ENCODE measurements at places on chromosomes 16 and 17.

GRCh38 chr16:70493802-70494201 is 29.6 kb downstream of the COG4 start:
- DNase-seq: no peak

DNA sequence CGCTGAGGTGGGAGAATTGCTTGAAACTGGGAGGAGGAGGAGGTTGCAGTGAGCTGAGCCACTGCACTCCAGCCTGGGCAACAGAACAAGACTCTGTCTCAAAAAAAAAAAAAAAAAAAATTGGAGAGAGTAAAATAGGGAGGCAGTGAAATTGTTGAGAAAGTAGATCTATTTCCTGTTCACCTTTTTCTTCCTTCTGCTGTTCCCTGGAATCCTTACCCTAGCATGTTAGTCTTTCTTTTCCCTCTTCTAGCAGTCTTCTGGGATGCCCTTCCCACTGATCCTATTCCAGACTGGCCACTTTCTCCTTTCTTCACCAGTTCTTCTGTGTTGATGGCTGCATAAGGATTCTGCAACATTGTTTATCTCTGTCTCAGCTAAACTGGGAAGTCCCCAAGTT is 3.1 kb downstream of the NME2 start:
- DNase-seq: no peak

GRCh38 chr17:15930426-15930825 is 14.5 kb upstream of the ADORA2B start:
- no peak for DNase-seq

- no peak for DNase-seq
Observed at GRCh38 chr16:49094471-49094870, 187.2 kb downstream of the CBLN1 start.

GRCh38 chr17:65294181-65294719 is 157.1 kb downstream of the RGS9 start:
- peak; percentile 41 for DNase-seq

- DNase-seq: no peak
Observed at GRCh38 chr16:11319529-11320146, 25.6 kb upstream of the RMI2 start.

GRCh38 chr16:66728117-66728787 is 23.2 kb downstream of the DYNC1LI2 start:
- no peak for DNase-seq

GRCh38 chr16:14092561-14092960 is 21.4 kb downstream of the MRTFB start:
- no peak for DNase-seq

DNA sequence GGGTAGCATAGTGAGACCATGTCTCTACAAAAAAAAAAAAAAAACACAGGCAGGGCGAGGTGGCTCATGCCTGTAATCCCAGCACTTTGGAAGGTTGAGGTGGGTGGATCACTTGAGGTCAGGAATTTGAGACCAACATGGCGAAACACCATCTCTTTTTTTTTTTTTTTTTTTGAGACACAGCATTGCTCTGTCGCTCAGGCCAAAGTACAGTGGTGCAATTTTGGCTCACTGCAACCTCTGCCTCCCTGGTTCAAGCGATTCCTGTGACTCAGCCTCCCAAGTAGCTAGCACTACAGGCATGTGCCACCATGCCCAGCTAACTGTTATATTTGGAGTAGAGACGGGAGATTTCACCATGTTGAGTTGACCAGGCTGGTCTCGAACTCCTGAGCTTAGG is 5.1 kb downstream of the RAMP2 start:
- DNase-seq: no peak

- no peak for DNase-seq
Observed at GRCh38 chr16:55433535-55433934, 45.5 kb upstream of the MMP2 start.

DNA sequence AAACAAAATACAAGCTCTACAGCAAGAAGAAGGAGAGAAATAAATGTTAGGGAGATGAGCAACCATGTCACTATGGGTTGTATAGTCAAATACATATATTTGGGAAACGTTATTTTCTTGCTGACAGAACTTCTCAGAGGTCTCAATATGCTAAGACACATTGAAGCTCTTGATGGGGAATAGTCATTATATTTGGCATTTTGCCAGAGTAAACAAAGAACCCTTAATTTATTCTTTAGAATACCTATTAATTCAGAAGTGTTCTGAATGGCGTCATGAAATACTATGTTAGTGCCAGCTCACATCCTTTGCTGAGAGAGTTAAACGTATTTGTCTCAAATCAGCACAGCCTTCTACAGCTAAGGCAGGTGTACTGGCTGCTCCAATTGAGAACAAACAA is 458.9 kb downstream of the CDH13 start:
- no peak for DNase-seq

GRCh38 chr16:2776500-2777139 is 460 bp downstream of the ELOB start:
- DNase-seq: no peak

DNA sequence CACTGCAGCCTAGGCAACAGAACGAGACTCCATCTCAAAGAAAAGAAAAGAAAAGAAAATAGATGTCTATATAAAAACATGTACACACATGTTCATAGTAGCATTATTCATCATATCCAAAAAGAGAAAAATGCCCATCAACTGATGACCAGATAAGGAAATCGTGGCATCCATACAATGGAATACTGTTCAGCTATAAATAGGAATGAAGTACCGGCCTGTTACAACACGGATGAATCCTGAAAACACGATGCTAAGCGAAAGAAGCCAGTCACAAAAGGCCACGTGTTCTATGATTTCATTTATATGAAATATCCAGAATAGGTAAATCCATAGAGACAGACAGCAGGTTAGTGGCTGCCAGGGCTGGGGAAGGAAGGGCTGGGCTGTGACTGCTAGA is 65.8 kb downstream of the TBC1D16 start:
- DNase-seq: no peak

DNA sequence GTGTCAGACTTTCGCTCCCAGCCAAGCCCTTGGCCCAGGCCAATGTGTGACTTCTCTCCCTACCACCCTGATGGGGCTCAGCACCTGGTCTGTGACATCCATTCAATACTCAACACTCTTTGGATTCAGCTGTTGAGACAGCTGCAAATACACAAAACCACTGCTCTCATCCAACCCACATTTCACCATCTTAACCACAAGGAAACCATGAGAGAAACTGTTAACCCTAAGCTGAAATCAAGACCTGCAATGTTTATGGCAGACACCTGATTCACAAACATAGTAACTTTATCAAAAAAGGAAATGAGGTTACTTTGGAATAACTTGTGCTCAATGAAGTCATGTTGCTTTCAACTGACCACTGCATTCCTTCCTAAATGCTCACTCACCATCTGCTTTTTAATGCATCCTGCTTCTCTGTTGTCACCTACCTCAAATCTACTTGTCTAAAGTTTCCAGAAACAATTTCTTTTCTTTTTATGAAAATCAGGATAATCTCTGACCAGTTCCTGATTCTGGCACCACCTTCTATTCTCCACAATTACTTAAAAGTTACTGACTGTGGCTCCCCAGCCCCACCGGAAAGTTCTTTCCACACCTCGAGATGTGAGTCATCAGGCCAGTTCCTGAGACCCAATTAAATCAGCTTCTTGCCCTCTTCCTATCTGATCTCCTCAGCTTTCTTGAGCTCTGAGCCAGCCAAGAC is 88.2 kb downstream of the NOG start:
- no peak for DNase-seq

DNA sequence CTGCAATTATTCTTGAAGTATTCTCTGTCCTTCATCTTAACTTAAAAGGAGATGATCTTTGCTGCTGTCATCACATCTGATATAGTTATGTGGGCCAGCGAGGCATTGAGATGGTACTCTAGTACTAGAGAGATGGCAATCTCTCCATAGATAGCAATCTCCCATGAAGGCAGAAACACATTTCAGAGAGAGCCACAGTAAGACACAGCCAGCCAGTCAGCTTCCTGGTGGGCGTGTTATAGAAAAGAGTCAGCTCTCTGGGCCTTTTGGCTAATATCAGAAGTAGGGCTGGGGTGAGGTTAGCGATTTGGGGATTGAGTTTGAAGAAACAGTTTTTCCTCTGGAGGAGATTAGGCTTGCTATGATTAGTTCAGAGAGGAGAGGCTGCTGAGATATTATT is 22.6 kb upstream of the EFCAB13 start:
- DNase-seq: no peak

Data from stimulated activated CD4-positive, alpha-beta T cell treated with anti-CD3 and anti-CD28 coated beads, TNF-alpha, amount 100 ng/mL, for 1 hour (primary cell).